Mucosa of gallbladder (tissue), 1 donor: ENCODE measurements at places on chromosomes 3 and 15. TPM values are rescaled to one million over a fixed set of nuclear protein-coding genes. Genes with fewer than 3 reads are reported as not detected.
A peak's percentile ranks its signal among the peaks of the same experiment; 100 is the strongest.

Gene PPP1R14D
- total RNA-seq, result 23.4 TPM

Gene CADPS
- total RNA-seq, result 37.2 TPM

GRCh38 chr3:16337856-16338540 lies 73.0 kb downstream of the OXNAD1 start:
- no peak for DNase-seq

- peak; percentile 24 for DNase-seq
These were observed 42.2 kb upstream of the B3GNT5 start for GRCh38 chr3:183210862-183211341.

Gene MOBP
- 0.14 TPM for total RNA-seq

Gene SEMA5B
- 1.7 TPM for total RNA-seq

- DNase-seq, result no peak
These were observed 274.7 kb upstream of the CTNNB1 start for GRCh38 chr3:40924559-40925141.

Gene KNG1
- total RNA-seq, result 0.43 TPM
